ENCODE measurements at places on chromosomes 4 and X.

DNA sequence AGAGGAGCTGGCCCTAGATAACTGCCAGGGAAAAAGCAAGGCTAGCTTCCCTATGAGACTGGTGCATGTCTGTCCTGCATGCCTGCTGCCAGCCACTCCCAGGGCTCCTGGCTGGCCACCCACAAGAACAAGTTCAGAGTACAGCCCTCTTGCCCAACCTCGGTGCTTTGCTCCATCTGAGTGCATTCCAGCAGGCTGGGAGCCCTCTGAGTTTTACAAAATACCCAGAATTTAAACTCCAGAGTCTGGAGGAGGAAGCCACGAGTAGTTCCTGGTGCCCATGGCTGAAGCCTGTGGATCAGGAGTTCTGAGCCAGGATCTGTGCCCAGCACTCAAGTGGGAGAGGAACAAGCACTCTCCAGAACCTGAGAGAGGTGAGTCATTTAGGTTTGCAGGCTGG is 111.6 kb downstream of the MAGEE2 start:
- no peak for DNase-seq

- no peak for DNase-seq
Measured at GRCh38 chr4:68396756-68397155, 46.9 kb upstream of the YTHDC1 start.

DNA sequence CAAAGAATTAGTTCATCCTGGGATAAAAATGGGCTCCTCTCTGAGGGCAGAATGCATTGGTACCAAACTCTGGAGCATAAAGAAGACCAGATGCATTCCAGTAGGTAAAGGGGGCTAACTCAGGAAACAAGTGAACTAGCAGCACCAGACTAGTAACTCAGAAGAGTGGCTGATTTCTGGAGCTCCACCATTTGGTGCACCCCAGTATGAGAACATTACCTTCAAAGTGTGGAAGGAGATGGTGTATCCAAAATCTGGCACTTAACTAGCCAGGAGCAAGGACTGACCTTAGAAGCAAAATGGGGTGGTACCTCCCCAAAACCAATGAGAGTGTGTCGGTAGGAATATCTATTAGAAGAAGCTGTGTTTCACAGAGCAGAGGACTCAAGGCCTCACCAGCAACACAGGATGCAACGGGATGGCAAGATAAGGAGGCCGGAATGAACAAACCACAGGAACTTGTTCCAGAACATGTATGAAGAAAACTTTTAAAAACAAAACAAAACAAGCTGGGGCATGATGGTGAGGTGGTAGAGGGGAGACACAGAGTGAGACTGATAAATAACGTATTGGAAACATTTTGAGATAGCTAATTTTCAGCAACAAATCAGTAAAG is 142.3 kb downstream of the INPP4B start:
- no peak for DNase-seq

DNA sequence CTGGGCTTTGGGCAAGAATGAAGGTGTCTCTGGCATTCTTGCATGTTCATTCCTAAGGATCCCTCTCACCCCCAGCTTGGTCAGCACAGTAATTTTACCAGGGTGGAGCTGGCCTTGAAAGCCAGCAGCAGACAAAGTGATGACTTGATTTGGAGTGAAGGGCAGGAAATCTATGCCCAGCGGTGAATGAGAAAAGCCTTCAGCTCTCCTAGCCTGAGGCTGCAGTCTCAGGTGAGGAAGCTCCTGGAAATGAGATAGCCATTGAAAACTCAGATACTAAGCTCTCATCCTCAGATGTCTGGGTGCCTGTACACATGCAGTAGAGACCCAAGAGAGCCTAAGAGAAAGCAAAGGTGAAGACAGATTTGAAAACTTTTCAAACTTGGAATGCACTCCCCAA is 10.7 kb upstream of the UCHL1 start:
- DNase-seq, result no peak

DNA sequence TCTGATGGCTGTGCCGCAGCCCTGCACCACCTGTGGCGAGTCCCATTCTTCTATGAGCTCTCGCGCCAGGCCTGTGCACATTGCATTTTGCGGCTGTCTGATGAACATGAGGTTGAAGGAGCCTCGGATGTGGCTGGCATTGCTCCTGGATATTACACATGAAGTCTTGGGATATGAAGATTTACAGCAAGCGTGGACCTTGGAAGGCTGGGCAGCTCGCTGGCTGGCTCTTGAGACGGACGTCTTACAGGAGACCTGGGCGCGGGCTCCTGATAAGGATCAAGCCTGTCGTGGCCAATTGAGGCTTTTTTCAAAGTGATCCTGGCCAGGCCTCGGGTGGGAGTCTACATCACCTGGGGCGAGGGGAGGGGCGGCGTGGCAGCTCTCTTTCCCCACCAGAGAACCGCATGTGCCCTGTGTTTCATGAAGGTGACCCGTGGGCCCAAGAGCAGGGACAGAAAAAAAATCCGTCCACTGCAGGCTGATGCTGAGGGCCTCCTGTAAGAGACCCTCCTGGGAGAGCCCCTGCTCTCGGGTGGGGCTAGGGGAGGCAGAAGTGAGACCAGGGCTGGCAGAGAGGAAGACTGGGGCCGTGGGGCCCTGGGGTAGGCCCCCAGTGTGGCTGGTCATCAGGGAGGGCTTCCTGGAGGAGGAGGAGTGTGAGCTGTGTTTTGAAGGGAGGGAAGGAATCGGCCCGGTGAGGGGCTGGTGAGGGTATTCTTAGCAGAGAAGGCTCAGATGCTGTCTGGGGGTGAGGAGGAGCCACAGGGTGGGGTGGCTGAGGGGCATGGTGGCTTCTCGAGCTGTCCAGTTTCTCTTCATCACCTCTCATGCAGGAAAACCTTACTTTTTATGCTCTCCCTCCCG is 23.6 kb downstream of the CPZ start:
- no peak for DNase-seq

- DNase-seq, result no peak
Measured at GRCh38 chrX:21151051-21151450, 223.2 kb upstream of the CNKSR2 start.

- DNase-seq, result no peak
Measured at GRCh38 chr4:40194602-40195161, 2.1 kb upstream of the RHOH start.

GRCh38 chr4:82589756-82590155 is 28.0 kb upstream of the TMEM150C start:
- DNase-seq, result no peak

GRCh38 chr4:123870216-123870876 is 473.8 kb downstream of the SPRY1 start:
- no peak for DNase-seq

All from NCI-H510A treated with DMSO at 0.1 percent for 48 hours (cell line).